ENCODE measurements at places on chromosomes 16 and 17.

- DNase-seq = no peak
Measured at GRCh38 chr16:68756239-68756915, 19.3 kb downstream of the CDH1 start.

- no peak for DNase-seq
Measured at GRCh38 chr17:57228911-57229310, 27.4 kb upstream of the MSI2 start.

DNA sequence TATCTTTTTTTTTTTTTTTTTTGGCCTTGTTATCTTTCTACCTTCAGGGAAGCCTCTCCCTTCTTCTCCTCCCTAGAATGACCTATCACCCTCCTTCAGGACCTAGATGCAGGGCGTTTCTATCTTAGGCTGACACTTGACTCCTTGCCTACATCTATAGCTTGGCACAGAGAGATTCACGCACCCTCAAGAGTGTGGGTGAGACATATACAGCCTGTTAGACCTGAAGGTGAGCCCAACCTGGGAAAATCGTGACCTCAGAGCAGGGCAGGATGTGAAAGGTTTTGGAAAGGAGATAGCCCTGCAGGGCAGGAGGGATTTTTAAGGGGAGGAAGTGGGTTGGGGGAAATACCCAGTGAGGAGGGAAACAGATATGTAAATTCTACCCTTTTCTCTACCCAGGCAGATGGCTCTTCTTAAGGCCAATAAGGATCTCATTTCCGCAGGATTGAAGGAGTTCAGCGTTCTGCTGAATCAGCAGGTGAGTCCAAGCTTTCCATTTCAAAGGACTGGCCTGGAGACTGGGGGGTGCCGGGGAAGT is at the start of gene AHSP:
AHSP (plus strand) TSS at position 167 of the 541 bp plus-strand sequence; CDS start at position 407, 240 bp downstream.
- no peak for DNase-seq

GRCh38 chr16:83935005-83935857 is 17.8 kb upstream of the OSGIN1 start:
- DNase-seq = no peak

DNA sequence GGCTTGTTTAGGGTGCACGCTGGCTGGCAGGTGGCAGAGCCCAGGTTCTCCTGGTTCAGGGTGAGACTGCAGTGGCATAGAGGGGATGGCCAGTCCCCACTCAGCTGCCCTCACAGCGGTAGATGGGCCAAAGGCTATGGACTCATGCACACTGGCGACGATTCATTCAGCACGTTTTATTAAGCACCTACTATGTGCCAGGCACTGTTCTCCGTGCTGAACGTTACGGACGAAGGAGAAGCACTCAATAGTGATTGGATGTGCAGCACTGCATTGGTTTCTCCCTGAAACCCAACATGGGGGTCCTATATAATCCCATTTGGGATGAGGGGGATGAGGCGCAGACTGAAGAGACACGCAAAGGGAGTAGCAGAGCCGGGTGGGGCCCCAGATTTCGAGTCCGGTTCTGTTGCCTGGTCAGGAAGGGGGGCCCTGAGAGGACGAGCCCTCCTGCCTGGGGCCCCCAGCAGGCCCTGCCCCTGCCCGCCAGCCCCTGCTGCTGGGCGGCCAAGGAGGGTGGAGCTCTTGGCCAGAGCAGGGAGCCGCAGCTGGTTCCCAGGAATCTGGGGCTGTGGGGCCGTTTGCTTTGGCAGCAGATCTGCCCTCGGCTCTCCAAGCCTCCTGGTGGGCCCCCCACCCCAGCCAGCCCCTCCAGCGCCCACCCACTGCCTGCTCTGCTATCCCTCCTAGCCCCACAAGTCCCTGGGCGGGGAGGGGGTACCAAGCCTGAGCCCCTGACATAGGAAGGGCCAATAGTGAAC is 8.8 kb downstream of the GLIS2 start:
- DNase-seq = no peak

GRCh38 chr16:65665586-65665985 is 543.7 kb upstream of the CDH11 start:
- no peak for DNase-seq

DNA sequence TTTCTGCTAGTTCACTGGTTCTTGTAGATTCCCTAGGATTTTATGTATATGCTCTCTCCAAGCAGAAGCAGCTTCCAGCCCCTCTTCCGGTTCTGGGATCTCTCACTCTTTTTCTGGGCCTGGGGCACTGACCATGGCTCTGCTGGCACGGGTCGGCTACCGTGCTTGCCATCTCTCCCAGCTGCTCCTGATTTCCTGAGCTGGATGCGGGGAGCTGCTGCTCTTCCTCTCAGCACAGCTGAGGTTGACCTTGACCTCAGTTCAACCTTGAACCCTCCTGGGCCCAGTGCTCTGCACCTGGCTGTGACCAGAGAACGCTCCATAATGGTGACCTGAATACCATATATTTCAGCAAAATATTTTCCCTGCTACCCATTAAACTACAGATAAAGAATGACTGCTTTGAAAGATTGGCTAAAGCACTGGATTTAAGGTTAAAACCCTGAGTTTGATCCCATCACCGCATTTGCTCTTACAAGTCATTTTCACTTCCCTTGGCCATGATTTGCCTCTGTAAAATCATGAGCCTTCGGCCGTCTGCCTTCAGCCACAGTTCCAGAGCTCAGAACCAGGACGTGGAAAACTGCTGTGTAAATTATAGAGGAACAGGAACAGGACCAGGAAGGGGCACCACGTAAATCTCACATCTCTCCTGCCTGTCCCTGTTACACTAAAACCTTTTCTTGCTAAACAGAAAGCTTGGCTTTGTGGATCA is 130.8 kb upstream of the CHMP6 start:
- no peak for DNase-seq

- DNase-seq = no peak
Measured at GRCh38 chr16:60989592-60989991, 1046.6 kb downstream of the CDH8 start.
